ENCODE measurements at places on chromosomes 7 and 10. TPM values are rescaled to one million over a fixed set of nuclear protein-coding genes. Genes with fewer than 3 reads are reported as not detected.

- DNase-seq = peak; percentile 13
Observed at GRCh38 chr10:87177-88080, 38.3 kb upstream of the TUBB8 start.

DNA sequence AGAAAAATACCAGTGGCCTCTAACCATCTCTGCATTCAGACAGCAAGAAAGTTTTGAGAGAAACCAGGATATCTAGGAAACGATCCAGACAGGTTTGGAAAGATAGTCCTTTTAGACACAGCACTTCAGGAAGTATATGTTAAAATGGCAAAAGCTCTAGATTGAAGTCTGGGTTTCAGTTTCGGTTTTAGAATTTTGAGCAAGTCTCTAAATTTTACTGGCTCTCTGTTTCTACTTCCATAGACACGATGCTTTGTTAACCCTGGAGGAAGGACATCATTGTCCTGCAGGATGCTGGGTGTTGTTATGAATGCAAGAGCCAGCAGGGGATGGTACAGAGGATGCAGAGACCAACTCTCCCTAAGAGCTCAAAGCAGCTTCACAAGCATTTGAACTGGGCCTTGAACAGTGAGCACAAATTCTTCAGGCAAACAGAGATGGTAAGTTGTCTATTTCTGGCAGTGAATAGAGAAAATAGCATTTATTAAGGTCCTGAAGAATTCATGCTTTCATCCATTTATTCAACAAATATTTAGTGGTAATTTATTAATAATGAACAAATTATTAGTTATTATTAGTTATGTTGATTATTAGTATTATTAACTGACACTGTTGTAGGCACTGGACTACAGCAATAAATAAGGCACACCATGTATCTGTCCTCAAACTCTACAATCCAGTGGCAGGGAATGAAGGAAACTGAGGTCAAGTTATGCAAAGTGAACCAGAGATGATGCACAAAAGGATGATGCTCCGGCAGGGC is 152.7 kb upstream of the NRP1 start:
- DNase-seq = no peak

GRCh38 chr7:131727189-131727588 is 170.8 kb upstream of the PODXL start:
- DNase-seq = no peak

DNA sequence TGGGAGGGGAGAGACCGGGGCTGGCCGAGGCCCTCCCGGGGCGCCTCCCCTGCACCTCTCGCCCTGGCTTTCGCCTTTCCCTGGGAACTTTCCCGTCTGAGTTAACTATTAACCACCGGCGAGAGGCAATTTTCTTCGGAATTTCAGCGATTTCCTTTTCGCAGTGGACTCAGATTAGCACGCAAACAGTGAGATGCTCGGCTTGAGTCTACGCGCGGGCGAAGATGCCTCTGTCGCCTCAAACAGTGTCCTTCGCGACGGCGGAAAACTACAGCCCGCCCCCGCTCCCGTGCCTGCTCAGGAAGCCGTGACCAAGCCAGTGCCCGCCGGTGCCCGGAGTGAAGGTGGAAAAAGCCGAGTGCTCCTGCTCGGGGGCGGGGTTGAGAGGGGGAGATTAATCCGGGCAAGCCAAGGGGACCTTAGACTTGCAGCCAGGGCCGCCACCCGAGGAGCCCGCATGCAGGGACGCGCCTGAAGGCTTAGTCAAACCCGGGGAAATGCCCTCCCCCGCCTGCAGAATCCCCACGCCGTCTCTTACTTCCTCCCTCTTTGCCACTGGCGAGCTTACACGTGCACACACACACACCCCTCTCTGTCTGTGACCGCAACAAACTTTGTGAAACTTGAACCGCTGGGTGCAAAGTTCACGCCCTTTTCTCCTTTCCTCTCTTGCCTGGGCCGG is 14.5 kb upstream of the PAX2 start:
- no peak for DNase-seq

DNA sequence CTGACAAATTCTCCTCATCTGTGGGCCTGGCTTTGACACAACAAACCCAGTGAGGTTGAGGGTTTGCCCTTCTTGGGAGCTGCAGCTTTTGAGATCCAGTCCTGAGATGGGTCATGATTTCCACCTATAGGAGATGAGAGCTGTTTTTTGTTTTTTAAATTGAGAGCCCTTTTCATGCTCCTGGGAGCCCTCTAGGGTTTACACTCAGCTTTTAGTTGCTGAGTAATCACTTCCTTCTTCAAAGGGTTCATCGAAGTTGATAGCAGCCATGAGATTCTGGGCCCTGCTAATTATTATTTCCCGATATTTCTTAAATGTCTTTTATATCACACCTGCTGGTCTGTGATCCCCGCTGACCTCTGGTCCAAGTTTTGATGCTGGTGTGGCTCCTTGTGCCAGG is 47.3 kb upstream of the VIPR2 start:
- no peak for DNase-seq

GRCh38 chr10:1981976-1982375 is 244.7 kb upstream of the ADARB2 start:
- DNase-seq = no peak

MTERF1 gene
- 14.5 TPM for total RNA-seq

FKBP14 gene
- total RNA-seq = 32.6 TPM
